ENCODE measurements at places on chromosomes 1 and 21. TPM values are rescaled to one million over a fixed set of nuclear protein-coding genes. Genes with fewer than 3 reads are reported as not detected.

DNA sequence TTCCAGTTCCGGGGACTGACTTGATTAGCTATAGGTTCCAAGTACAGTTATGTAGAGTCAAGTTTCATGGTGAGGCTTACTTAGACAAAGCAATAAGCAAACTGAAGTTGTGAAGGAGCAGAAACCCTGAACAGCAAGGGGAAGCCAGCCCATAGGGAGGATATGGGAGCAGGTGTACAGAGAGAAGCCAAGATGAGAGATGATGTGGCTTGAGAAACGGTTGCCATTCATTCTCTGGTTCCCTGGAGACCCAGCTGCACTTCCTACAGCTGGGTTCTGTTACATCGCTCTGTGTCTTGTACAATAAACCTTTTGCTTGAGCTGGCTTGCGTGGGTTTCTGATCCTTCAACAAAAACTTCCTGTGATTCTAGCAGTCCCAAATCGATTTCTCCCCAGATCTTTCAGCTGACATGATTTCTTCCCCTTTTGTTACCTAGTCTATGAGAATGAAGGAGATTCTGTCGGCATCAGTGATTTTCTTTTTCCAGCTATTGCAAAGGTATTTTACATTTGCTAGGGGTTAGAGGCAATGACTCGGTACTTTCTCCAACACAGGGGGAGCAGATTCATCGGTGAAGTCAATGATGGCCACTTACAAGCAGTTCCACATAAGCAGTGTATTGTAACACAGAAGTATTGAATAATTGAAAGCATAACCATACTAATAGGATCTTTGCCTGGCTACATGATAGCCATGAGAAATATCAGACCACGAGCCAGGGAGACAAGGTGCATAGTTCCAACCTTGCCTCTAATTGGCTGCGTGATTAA, 67.3 kb downstream of the URB2 start:
- ATAC-seq: no peak

DNA sequence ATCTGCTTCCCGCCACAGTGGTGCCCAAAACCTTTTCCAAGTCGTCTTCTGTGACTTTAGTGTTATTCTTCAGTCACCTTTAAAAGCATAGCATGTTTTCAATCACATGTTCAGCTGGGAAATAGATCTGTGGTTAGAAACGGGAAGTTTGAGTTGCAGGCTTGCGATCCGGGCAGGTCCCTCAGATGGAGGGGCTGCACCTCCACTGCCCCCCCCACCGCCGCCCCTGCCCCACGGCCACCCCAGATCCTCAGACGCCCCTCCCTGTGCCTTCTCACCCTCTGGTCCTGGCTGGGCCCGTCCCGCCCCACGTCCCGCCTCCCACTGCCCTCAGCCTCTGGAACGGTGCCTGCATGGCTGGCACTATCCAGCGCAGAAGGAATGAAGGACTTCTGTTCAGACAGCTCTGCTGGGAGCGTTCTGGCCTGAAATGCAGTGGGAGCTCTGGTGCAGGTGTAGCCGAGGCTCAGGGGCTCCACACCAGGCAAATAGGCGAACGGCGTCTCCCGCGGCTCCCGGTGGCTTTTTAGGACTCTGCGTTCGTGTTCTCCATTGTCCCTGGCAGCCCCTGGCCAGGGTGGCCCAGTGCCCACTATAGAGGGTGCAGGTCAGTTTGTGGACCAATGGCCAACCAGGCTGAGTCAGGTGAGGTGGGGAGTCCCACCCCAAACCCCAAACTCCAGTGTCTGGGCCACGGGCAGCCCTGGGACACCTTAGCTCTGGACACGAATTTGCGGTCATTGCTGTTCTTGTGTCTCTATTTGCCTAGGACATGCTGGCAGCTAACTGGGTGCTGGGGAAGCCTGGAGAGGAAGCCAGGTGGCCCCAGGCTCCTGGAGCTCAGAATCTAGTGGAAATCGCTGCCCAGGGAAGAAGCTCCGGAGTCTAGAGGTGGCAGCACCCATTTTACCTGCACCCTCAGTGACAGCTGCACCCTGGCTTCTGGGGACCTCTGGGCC, 67.1 kb downstream of the FAAP20 start:
- no peak for ATAC-seq

The GNAT2 gene
- not detected for total RNA-seq

GRCh38 chr21:17461014-17461413, 51.8 kb upstream of the CXADR start:
- ATAC-seq: peak; percentile 66

DNA sequence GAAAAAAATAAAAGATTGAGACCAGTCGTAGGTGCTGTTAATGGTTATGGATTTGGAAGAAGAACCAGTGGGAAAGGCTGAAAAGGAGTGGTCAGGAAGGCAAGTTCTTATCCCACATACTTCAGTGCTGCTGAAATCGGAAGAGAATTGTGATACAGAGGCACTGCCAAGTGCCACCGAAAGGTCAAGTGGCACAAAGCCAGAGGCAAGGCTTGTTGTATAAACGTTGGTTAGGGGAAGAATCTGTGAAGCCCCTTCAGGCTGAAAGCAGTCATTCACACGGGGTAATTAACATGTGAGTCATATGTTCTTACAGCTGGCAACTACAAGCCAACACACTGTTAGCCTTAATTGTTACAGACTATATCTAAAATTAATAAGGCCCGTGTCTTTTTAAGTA, 48.8 kb downstream of the ZBTB40 start:
- ATAC-seq: peak; percentile 81

The PLA2G2E gene
- not detected for total RNA-seq

DNA sequence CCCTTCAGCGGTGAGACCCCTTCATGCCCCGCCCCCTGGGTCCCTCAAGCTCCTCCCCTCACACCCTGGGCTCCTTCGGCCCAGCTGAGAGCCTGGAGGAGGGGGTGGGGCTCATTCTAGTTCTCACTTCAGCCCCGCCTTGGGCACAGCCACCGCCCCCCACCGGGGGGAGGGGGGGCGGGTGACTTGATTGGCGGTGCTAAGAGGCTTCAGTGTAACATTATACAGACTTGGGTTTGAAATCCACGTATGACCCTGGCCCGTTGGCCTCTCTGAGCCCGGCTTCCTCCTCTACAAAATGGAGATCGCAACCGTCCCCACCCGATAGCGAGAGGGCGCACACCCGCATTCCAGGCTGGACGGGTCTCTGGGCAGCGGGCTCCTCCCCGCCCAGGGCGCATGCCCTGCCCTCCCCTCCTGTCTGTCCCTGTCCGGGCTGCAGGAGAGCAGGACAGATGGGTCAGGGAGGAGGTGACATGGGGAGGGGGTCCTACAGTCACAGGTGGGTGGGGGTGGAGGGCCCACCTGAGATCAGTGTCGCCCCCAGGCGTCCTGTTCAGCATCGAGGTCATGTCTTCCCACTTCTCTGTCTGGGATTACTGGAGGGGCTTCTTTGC, 5.1 kb downstream of the CLCNKB start:
- ATAC-seq: peak; percentile 88

DNA sequence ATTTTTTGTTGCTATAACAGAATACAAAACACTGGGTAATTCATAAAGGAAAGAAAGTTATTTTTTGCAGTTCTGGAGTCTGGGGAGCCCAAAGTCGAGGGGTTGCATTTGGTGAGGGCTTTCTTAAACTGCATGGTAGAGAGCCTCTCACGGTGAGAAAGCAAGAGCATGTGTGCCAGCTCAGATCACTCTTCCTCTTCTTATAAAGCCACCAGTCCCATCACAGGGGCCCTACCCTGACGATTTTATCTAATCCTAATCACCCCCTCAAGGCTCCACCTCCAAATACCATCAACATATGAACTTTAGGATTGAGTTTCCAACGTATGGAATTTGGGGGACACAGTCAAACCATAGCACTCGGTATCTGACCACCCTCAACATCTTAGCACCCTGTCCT, 1.0 kb upstream of the STRIP1 start:
- ATAC-seq: no peak

- no peak for ATAC-seq
Measured at GRCh38 chr1:24764848-24765247, 19.6 kb downstream of the CLIC4 start.

DNA sequence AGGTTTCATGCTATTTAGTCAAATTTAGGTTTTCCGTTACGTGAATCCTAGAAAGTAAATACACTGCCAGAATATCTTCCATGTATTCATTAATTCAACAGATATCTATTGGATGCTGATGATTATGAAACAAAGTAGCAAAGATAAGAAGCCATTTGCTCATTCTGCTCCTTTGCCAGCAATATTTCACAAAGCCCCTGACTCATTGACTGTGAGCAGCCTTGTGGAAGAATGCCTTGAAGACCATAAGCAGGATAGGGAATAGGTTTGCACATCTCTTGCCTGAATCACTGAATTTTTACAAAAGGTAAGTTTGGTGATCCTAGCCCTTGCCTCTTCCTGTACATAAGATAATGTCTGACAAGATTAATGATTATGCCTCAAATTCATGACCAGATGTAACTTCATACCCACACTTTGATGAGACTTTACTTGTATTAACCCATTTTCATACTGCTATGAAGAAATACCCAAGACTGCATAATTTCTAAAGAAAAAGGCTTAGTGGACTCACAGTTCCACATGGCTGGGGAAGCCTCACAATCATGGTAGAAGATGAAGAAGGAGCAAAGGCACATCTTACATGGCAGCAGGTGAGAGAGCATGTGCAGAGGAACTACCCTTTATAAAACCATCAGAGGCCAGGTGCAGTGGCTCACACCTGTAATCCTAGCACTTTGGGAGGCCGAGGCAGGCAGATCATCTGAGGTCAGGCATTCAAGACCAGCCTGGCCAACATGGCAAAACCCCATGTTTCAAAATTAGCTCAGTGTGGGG, 1.6 kb upstream of the PIGK start:
- no peak for ATAC-seq

DNA sequence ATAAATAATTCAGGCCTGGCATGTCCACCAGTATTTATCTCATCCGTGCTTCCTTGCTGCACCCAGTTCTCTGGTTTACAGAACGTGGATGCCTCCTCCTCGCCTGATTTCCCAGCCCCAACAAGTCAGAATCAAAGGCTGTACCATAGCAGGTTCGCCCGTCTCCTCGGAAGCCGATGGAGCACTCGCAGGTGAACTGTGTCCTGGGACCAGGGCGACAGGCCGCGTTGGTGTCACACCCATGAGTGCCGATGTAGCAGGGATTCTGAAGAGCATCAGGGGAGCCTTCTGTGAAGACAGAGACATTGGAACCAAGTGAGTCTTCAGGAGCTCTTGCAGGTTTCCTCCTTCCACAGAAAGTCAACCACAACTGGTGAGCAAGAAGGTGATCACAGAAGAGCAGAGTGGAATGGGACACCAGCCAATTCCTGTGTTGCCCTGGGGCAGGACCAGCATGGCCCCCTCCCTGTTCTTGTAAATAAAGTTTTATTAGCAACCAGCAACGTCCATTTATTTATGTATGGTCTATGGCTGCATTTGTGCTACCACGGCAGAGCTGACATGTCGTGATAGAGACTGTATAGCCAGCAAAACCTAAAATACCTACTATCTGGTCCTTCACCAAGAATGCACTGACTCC, 40.8 kb downstream of the NID1 start:
- ATAC-seq: no peak

DNA sequence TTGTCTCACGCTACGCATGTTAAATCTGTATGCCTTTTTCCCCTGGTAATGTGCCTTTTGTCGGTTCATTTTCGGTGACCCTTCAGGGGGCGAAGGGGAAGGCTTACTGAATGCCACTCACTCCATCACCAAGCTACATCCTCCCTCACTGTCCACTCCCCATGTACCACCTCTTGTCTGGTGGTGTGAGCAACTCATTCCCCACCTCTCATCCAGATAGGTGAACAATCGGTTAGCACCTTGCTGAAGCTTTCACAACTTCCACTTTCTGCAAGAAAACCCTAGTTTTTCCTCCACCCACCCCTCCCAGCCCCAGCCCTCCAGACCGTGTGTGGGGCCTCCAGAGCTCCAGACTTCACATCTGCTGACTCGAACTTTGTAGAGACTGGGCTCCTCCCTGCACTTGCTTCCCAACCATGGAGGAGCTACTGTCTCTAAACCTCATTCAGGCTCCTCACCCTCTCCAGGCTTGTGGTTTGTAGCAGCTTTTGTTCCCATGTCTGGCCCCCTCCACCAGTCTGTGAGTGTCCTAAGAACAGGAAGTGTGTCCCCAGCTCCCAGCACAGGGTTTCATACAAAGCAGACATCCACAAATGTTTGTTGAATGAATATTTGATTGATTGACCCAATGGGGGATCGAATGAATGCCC, 48.4 kb upstream of the RUNX3 start:
- no peak for ATAC-seq
